K562 (cell line): ENCODE measurements at places on chromosomes 1 and 21. TPM values are rescaled to one million over a fixed set of nuclear protein-coding genes. Genes with fewer than 3 reads are reported as not detected.

The VSIG8 gene
- total RNA-seq: not detected in 2 replicates

GRCh38 chr1:18945401-18945849, 11.1 kb downstream of the IFFO2 start:
- DNase-seq: no peak

- no peak for DNase-seq
Measured at GRCh38 chr1:98700228-98700627, 38.7 kb downstream of the SNX7 start.

- DNase-seq: no peak
Measured at GRCh38 chr1:12556957-12557935, 60.8 kb downstream of the DHRS3 start.

The SLC6A9 gene
- total RNA-seq: 16.7 and 18.7 TPM in 2 replicates
